ENCODE measurements at places on chromosomes 2 and 18.
A peak's percentile ranks its signal among the peaks of the same experiment; 100 is the strongest.

DNA sequence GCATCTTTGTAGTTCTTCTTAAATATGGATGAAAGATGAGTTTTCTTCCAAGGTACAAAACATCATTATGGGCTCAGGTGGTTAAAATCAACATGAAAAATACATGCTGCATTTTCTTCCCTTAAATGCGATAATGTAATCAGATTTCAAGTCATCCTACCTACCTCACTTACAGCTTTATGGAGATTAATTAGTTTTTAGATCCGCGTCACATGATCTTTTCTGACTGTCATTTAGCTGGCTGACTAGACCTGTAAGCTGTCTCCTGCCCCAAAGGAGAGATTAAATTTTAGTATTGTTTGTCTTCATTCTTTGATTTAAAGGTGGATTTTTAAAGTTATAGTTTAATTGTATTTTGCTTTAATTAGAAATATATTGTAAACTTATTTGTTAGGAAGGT is 678.0 kb upstream of the ZEB2 start:
- no peak for DNase-seq

GRCh38 chr2:55048508-55049042 is 1.7 kb downstream of the RTN4 start:
- peak; percentile 72 for DNase-seq

DNA sequence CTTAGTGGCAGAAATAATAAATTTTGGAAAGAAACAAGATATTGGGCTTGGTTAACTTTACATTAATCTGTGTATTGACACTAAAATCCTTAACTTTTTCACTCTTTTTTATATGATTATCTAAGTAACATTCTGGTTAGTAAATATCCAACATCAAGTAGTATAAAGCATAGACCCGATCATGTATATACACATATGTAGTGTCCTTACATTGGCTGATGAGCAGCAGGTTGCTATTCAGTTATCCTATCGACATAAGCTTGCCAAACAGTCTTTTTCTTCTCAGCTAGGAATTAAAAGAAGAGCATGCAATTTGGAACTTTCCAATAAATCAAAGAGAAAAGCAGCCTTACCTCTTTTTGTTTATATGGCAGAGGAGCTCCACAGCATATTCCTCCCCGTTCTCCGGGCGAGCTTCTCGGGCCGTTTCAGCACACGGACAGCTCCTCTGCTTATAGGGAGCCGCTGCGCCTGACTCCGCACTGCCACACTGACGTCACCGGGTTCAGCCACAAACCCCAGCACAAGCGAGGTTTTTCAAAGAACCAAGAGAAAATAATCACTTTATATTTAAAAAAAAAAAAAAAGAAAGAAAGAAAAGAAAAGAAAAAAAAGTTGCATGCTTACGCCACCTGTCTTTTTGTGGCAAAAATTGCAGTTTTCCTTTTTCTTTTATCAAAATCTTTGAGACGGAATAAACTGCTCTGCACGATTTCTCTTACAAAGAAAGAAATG is at the start of gene SCG2:
TSS of gene SCG2 (minus strand) at position 430 of the 735 bp plus-strand sequence. CDS start 3,079 bp downstream, outside the sequence.
- DNase-seq, result peak; percentile 45

GRCh38 chr2:75788154-75788553 is 77.4 kb upstream of the GCFC2 start:
- no peak for DNase-seq

DNA sequence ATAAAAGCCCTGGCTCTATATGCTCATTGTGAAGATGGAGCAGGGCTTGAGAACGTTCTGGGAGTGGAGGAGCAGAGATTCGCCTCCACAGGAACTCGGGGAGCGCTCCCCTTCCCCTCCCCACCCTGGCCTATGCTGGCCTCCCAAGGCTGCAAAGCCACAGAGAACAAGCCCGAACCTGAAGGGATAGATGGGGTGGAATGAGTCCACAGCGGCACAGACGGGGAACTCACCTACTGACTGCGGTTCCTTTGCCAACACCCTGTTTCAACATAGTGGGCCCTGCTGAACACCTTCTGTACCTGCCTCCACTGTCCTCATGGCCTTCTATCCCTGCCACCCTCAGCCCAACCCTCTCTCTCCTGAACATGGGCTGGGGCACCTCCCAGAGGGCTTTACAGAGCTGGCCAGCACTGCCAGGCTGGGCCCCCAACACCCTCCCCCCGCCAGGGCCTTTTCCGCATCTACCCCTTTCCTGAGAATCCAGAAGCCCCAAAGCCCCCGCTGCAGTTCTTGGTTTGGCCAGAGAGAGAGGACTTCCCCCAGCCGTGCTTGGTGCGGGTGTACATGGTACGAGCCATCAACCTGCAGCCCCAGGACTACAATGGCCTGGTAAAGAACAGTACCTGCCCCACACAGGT is 41.5 kb downstream of the LMAN2L start:
- DNase-seq, result no peak

DNA sequence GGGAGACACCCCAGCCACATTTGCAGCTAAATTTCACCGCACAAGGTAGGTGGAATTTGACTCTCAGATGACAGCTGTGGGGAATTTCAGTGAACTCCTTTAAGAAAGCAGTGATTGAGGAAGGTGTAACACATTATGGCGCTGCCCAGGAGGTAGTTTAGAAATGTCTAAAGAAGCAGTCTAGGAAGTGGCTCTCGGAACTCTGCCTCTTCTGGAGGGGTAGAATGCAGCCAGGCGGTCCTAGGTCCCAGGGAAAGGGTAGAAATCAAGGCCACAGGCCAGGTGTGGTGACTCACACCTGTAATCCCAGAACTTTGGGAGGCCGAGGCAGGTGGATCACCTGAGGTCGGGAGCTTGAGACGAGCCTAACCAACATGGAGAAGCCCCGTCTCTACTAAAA is 179.0 kb upstream of the HAAO start:
- no peak for DNase-seq

- DNase-seq, result no peak
Measured at GRCh38 chr2:52632543-52632942, 1135.1 kb upstream of the CHAC2 start.

- no peak for DNase-seq
Measured at GRCh38 chr2:3291113-3291512, 86.5 kb downstream of the EIPR1 start.

- DNase-seq, result no peak
Measured at GRCh38 chr2:227163485-227163997, 464 bp downstream of the COL4A4 start.

GRCh38 chr2:240579071-240579762 is 7.3 kb upstream of the CAPN10 start:
- DNase-seq, result no peak

GRCh38 chr2:56267415-56267788 is 83.6 kb downstream of the CCDC85A start:
- DNase-seq, result no peak

- DNase-seq, result no peak
Measured at GRCh38 chr2:105919191-105919811, 174.6 kb downstream of the NCK2 start.

DNA sequence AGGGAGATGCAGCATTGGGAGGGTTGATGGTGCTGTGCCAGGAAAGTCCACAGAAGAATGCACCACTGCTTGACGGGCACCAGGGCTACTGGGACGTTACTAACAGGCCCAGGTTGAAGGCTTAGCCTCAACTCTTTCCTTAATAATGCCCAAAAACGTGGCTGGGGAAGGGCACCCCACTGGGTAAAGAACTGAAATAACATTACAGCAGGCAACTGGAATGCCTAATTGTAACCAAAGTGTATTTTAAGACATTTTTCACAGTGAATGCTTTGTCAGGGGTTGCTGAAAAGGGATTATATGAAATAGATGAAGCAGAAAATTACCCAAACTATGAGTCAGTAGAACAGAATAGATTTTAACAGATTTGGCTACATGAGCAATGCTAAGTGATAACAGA is 191.3 kb downstream of the CMPK2 start:
- DNase-seq, result no peak

- no peak for DNase-seq
Measured at GRCh38 chr2:151337643-151338042, 19.7 kb upstream of the TNFAIP6 start.

GRCh38 chr2:157076526-157077161 is 180.9 kb upstream of the GALNT5 start:
- DNase-seq, result no peak

DNA sequence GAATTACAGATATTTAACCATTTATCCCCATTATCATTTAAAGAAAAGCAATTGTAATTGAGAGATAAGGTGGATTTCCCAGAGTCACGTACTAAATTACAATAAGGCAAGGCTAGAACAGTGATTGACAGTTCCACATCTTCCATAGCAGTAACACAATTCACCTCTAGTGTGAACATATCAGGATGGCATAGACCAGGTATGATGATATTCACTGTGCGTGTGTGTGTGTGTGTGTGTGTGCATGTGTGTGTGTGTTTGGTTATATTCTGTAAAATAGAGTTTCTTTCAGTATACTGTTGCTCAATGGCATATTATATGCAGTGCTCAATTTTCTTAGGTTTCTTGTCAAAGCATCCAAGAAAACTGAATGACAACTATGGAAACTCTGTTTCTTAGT is 1.7 kb downstream of the SCN2A start:
- DNase-seq, result no peak

DNA sequence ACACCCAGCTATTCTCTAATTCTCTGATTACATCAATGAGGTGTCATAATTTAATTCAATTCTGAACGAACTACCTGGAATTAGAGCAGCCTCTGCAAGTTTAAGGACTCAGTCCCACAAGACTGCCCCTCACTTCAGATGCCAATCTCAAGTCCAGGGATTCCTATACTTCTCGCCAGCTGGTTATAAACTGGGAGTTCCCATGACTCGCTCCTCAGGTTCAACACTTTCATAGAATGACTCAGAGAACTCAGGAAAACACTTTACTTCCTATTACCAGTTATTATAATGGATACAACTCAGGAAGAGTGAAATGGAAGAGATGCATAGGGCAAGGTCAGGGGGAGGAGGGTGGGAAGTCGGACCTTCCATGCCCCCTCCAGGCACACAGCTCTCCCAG is 112.3 kb upstream of the ATP5MC3 start:
- DNase-seq, result no peak

- DNase-seq, result no peak
Measured at GRCh38 chr2:122704109-122704563, 948.7 kb downstream of the TSN start.

DNA sequence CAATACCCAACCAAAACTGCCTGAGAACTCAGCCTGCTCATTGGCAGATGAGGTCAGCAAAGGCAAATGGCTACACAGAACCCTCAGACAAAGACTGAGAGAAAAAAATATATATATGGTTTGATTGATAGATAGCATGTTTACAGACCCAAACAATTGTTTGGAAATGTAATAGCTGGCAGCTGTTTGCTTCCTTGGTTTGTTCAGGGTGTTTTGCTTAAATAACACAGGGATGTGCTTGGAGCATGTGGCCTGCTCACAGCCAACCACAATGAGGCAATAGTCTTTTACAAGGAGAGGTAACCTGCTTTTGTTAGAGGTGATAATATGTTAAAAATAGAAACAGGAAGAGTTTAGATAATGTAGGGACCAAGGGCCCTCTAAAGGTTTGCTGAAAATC is 84.5 kb downstream of the PDK1 start:
- no peak for DNase-seq

GRCh38 chr18:9334973-9335696 is 562 bp downstream of the TWSG1 start:
- DNase-seq, result peak; percentile 77

GRCh38 chr2:53859206-53860181 is at the start of gene GPR75:
GPR75 (minus strand) TSS chr2:53859967; CDS start chr2:53854756, 5,211 bp downstream.
- no peak for DNase-seq

- DNase-seq, result no peak
Measured at GRCh38 chr2:27956888-27957287, 66.4 kb downstream of the BABAM2 start.

- peak; percentile 69 for DNase-seq
Measured at GRCh38 chr2:29000481-29000880, 19.4 kb downstream of the TOGARAM2 start.

DNA sequence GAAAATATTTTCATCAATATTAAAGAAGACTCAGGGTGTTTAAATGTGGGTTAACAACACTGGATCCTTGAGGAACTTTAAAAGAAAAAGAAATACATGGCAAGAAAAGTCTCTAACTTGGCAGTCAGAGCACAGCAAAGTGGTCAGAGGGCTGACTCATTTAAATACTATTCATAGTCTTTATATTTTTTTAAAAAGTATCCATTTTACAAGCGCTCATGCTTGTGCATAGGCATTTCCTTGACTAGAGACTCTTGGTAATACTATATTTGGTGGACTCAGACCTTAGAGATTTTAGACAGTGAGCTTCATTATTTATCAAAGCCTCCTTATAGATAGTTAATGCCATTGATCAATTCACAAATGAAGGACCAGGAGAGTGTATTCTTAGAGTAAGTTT is 110.2 kb downstream of the ABCA12 start:
- no peak for DNase-seq

DNA sequence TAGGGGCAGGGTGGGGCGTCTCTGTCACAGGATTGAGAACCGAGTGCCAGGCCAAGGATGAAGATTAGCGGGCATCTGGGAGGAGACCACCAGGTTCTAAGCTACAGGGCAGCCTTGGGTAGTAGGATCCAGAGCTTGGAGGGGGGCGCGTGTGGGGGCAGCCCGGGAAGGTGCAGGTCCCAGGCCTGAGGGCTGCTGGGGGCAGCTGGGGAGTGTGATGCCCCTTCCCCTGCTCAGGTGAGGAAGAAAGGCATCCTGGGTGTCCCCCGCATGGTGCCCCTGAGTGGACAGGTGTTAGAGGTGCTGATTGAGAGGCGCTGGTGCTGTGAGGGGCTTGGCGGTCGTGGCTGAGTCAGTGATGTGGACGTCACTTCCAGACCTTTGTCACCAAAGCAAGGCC is 33.9 kb upstream of the MBP start:
- DNase-seq, result no peak

- DNase-seq, result no peak
Measured at GRCh38 chr2:126646026-126646425, 9.9 kb upstream of the GYPC start.

GRCh38 chr2:27370816-27371620 is 602 bp downstream of the SNX17 start:
- peak; percentile 92 for DNase-seq

DNA sequence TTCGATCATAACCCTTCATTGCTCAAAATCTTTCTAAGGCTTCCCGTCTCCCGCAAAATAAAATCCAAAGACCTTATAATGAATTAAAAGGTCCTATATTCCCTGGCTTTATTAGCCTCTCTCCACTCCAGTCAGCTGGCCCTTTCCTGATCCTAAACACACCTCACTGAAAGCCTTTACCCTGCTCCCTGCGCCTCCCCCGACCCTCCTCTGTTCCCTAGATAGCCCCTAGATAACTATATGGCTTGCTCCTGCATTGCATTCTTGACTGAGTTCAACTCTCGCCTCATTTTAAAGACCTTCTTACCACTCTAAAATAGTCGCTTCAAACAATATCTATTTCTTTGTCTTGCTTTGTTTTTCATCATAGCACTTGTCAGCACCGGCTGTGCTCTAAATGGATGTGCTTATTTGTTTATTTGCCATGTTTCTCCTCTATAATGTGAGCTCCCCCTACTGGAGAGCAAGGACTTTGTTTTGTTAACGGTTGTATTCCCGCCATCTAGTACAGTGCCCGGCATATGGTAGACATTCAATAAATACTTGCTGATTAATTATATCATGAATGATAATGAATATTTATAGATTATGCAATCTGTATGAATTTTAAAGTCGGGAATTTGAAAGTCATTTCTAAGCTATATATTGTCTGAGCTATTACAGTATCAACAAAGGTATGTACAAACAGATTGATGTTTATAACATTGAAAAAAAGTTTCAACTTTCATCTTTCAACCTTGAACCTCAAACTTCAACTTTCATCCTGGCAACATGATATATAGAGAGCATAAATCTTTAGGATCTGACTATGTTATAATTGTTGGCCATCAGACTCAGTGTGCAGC is 32.4 kb upstream of the VIT start:
- DNase-seq, result peak; percentile 78
